ENCODE measurements at places on chromosomes 7 and 10.
A peak's percentile ranks its signal among the peaks of the same experiment; 100 is the strongest.

GRCh38 chr10:123614888-123615287, 51.3 kb upstream of the GPR26 start:
- DNase-seq = peak; percentile 7

DNA sequence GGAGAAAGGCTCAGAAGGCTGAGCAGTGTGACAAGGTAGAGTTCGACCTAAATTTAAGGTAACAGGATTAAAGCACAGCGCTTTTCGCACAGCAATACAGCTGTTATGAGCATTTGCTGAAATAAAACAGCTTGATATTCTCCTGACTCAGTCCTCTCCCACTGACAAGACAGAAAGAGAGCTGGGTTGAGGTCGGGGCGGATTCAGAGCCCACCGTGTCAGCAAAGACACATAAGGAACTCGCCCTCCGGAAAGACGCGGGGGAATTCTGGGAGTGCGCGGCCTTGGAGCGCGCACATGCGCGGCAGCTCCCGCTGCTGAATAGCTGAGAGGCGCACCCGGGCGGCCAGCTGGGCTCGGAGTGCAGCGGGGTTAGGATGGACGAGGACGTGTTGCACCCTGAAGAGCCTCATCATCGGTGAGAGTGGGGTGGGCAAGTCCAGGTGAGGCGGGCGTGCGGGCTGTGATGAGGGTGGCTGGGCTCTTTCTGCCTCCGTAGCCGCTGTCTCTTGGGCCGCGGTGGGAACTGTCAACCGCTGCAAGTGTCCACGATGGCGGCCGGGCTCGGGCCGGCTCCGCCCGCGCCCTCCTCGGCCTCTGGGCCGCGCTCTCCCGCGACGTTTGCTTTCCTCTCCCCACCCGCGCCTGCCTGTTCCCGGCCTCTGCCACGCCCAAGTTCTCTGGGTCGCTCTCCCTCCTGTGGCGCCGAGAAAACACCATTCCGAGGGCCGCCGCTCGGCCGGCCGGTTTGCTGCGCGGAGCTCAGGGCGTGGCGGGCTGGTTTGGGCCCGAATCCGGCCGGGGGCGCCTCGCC, 120.6 kb downstream of the LYZL1 start:
- DNase-seq = peak; percentile 5

DNA sequence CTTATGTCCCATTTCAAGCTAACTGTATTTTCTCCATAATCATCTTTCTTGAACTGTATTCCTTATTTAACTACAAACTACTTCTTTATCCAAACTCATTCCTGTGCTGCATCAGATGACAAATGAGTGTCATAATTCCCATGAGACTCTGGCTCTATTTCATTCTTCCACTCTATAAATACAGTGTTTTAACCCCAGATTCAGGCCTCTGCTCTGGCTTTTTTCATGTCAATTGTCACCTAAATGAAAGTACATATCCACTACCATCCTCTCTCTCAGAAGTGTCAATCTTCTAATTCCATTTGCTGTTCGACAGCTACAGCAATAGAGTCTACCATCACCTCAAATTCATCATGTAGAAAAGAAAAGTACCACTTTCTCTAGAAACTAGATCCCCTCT, 172.7 kb downstream of the CACNA2D1 start:
- DNase-seq = no peak

DNA sequence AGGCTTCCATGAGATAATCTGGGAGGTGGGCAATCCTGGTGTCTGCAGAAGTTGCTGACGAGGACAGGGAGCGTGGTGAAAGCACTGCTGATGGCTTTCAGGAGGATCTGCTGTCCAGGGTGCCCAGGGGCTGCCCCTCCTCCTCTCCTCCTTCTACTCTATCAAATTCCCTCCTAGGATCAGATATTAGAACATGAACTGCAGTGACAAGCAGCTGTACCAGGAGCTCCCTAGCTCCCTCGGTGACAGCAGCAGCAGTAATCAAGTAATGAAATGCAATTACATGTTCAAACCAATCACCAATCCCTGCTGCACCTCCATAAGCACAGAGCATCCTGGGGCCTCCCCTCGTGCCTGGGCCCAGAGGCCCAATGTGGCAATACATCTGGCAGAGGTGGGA, 46.9 kb downstream of the GRID1 start:
- no peak for DNase-seq

DNA sequence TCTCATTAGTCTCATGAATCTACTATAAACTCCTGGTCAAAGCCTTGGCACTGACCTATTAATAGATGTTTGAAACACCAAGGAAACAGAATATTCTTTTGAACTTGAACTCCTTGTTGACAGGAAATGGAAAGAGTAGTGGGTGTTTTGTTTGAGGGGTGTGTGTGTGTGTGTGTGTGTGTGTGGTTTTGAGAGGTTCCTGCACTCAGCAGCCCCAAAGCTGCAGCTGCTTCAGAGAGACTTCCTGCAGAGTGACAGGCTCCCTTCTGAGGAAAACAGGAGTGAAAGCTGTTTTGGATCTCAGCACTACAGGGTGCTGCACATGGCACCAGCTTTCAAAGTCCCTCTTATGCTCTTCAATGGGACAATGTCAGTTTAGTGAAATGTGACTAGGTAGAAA, 546.5 kb upstream of the STEAP1 start:
- no peak for DNase-seq

GRCh38 chr7:135167365-135167917, 3.1 kb downstream of the CYREN start:
- DNase-seq = no peak

DNA sequence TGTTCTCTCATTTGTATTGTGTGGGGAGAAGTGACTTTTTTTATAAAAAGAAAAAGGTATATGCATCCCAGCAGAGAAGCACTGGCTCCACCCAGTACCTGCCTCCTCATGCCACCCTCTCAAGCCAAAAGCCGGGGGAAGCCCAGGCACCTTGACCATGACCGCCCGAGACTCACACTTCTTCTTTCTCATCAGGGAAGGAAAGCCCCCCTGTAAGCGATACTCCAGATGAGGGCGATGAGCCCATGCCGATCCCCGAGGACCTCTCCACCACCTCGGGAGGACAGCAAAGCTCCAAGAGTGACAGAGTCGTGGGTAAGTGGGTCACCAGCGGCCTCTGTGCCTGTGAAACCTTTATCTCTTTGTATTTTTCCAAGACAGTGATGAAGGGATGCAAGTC, 22.9 kb downstream of the IKZF1 start:
- DNase-seq = no peak
